ENCODE measurements at places on chromosomes 6 and 20.

DNA sequence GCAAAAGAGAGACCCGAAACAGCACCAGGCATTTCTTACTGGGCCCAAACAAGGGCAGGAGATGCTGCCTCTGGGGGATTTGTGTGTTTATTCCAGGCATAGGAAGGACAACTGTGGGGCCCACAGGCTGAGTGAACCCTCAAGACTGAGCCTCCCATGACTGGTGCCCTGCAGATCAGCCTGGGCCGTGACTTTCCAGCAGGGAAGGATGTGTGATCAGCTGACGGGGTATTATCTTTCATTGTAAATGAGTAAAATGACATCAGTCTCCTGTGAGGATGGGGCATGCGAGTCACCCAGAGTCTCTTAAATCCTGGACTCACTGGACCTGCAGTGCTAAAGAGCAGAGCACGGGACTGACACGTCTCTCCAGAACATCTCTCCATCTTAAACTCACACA, 3.9 kb upstream of the TEAD3 start:
- DNase-seq, result peak; percentile 47

- peak; percentile 56 for DNase-seq
Observed at GRCh38 chr6:73515204-73515655, 5.6 kb downstream of the EEF1A1 start.

GRCh38 chr6:80543598-80544222, 437.2 kb downstream of the BCKDHB start:
- DNase-seq, result peak; percentile 81

DNA sequence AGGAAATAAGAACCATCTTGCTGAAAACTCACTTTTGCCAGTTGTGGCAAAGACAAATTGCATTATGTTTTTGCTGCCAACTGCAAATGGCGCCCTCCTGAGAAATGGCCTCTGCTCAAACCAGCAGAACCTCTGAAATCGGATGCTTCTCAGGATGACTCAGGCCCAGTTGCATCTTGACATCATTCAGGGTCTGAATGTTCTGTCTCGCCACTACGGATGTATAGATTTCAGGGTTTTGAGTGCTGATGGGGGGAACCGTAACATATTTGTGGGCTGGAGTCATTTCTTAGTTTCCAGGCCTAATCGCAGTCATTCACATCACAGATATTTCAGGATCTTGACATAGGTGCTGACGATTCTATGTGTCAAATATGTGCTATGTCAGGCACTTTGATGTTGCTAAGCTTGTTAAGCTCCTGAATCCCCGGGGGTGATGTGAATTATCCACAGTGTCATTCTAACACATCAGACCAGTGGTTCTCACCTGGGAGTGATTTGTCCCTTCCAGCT, 207.1 kb downstream of the NFATC2 start:
- peak; percentile 51 for DNase-seq

- no peak for DNase-seq
Observed at GRCh38 chr20:59032713-59033059, 551 bp upstream of the ATP5F1E start.

GRCh38 chr6:148598724-148599123, 148.1 kb upstream of the UST start:
- no peak for DNase-seq

- DNase-seq, result peak; percentile 84
Observed at GRCh38 chr20:47795214-47795907, 10.1 kb upstream of the SULF2 start.

DNA sequence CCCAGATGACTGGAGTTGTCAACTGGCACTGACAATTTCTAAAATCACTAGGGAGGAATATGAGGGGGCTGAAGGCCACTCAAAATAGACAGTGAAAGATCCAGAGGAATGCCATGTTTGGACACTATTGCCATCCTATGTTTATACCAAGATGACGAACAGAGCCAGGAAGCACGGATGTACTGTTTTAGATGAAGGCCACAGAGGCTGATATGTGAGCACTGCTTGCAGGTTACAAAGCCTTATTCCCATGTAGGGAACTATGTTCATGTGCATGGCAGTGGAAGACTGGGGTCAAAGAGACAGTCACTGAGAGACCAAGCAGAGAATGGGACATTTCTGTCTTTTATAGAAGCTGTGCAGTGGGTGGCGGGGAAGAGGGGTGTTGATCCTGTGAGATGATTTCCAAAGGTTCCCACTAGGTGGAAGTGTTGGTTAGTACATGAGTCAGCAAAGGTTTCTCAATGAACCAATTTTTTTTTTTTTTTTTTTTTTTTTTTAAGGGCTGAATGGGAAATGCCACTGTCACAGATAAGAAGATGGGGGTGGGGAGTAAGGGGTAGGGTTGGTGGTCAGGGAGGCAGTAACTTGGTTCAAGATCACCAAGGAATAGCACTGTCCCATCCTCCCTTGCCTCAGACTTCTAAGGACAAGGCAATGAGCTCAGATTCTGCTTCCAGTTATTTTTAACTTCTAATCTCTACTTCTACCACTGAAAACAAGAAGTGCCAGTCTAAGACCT, 46.7 kb upstream of the MOCS1 start:
- peak; percentile 50 for DNase-seq

DNA sequence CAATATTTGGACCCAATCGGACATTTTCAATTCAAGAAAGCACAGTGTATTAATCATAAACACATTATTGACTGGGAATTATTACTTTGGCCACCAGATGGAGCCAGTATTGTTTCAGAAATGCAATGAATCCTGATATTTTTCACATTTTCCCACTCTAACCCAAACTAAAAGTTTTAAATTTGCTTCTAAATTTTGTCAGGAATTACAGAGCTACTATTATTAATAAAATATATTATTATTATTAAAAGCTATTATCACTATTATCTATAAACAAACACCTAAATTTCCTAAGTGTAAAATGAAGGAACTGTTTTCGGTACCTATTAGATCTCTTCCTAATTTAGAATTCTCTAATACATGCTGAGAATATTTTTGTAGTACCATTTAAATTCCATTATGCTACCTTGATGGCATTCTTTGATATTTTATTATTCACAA, 245.3 kb downstream of the OGFRL1 start:
- DNase-seq, result peak; percentile 37

DNA sequence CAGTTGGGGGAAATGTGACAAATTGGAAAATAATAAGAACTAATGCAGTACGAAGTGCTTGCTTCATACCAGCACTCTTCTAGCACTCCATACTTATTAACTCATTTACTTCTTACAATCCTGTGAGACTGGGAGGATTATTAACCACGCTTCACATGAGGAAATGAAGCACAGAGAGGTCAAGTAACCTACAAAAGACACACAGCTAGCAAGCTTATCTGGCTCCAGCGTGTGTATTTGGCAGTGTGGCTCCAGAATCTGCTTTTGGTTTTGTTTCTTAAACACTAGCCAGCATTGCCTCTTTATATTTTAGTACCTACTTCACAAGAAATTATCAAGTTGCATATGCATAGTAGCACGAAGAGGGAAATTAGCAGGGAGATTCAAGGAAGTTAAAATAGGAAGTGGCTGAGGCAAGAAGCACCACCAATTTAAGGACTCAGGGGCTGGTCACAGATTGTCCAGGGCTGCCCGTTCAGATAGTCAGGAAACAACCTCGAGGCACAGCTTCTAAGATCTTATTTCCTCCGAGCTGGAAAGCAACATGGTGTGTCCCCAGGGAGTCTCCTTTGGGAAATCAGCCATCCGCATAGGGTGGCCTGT, 302.7 kb upstream of the PRDM1 start:
- no peak for DNase-seq

DNA sequence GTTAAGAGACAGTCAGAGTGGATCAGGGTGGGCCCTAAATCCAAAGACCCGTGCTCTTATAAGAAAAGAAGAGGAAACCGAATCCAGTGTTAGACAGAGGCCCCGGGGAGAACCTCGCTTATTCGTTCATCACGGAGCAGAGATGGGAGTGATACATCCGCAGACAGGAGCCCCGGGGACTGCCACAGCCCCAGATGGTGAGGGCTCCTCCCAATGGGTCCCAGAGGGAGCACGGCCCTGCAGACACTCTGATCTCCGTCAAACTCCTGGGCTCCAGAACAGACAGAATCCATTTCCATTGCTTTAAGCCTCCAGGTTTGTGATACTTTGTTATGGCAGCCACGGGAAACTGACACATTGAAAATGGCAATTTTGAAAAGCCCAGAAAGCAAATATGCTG, 47.0 kb downstream of the CDH4 start:
- DNase-seq, result no peak

DNA sequence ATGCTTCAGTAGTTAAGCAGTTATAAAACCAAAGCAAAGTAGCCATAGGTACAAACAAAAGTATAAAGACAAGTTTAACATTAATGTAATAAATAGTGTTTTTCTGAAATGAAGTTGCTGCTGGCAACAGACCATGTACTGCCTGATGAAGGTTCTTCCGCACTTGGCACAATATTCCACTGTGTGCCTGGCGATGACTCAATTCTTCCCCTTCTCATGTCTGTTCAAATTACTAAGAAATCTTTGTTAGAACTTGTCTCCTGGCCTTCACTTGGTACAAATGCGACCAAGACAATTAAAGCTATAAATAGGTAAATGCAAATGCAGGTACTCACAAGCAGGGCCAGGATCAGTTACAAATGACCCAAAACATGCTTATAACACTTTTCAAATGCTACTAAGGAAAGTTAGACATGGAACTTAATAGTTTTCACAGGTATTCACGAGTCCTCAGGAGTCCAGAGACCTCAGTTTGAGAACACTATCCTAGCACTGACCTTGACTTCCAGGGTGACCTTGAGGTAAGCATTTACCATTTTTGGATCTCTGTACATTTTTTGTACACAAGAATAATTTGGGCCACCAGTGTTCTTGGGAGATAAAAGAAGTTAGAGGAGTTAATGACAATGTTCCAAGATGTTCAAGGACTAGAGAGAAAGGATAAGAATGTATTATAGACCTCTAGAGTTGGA, 8.1 kb upstream of the DDR1 start:
- DNase-seq, result peak; percentile 68

DNA sequence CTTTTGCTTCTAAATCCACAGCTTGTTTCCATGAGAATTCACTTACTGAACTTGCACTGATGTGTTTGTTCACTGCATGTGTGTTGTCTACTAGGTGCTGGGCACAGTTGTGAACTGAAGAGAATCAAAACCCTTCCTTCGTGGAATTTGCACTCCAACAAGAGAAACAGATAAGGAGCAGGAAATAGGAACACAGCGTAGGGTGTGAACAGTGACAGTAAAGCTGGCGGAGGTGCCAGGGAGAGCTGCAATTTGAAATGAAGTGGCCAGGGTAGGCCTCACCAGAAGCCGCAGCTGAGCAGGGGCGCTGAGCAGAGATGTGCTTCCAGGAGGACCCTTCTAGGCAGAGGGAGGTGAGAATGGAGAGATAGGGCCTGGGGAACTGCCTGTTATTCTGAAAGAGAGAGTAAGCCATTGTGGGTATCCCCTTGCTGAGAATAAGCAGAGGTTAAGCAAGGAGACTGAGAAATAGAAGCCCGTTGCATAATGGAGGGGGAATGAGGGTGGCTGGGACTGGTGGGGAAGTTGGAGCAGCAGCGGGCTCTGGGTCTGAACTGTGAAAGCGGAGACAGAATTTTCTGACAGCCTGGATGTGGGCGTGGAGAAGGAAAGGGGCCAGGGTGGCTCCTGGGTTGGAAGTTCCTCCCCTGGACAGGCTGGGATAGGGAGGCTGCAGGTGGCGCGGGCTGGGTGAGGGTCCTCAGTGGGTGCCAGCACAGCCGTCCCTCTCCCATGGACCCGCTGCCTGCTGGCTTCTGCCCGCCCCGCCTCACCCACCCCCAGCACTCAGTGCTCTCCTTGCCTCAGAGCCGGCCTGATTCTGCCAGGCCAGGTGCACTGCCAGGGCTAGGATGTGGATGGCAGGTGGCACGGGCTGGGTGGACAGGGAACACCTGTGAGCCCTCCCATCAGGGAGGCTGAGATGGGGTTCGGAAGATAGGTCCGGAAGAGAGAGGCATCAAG, 114.7 kb upstream of the AFDN start:
- DNase-seq, result no peak

DNA sequence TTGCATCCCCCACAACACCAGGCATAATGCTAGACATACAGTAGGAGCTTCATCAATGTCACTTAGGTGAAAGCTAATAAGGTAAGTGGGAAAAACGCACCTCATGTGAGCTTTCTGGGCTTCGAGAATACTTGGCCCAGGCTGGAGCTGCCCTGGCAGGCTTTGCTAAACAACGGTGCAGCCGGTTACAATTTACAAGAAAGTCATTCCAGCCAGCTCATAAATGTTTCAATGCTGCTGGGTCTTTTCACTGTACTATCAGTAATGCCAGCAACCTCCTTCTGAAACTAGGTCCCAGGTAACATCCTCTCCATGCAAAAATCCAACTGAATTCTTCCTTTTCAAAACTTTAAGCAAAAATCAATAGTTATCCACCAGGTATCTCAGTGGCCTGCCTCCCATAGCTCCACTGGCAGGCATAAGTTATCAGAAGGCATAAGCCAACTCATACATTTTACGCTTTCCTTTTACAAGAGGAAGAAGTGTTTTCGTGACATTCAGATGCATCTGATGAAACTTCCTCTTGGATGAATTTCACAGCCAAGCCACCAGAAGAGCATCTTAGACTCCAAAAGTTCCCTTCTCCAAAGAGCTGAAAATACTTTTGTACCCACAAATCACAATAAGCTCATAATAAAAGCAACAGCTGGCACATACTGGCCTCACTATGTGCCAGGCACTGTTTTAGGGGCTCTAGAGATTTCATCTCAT, 56.3 kb downstream of the RTN4IP1 start:
- no peak for DNase-seq

DNA sequence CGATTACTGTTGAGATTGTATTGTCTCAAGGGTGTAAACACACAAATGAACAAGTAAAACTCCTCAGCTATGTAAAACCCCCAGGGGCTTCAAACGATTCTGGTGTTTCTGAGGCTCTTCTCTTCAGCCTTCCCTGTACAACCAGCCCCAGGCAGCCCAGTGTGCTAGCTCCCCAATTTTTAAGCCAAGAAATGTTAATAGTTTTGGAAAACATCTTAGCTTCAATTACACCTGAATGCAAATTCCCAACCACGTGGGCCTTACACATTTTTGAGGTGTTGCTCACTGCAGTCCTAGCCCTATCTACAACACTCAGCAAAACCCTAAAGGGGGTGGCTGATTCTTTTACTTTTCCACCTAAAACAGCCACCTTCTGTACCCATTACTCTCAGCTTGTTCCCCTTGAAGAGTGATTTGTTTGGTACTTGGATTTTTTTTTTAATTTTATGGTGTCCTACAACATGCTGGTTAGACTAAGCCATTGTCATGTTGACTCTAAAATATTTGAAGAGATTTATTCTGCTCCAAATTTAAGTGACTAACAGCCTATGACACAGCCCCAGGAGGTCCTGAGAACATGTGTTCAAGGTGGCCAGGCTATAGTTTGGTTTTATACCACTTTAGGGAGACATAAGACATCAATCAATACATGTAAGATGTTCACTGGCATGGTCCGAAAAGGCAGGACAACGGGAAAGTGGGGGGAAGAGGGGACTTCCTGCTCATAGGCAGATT, 48.7 kb downstream of the ADAT2 start:
- DNase-seq, result peak; percentile 33

Data from kidney tubule cell (primary cell).